ENCODE measurements at places on chromosomes 3 and 15.
A peak's percentile ranks its signal among the peaks of the same experiment; 100 is the strongest.

DNA sequence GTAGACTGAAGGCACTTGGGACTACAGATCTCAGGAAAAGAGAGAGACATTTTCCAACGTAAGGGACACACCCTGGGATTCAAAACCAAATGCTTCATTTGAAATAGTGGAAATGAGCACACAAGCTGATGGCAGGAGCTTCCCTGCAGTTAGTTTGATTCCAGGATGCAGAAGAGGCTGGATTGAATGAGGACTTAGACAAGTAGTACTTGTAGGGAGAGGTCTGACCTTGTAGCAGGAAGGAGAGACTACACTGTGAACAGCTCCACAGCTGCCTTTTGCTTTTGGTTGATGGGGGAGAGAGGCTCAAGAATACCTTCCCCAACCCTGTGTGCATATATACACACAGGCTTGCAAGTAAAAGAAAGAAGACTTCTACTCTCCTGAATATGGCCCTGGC, 51.5 kb downstream of the PDE8A start:
- DNase-seq: no peak

GRCh38 chr3:99499235-99500158, 138.9 kb upstream of the COL8A1 start:
- no peak for DNase-seq

DNA sequence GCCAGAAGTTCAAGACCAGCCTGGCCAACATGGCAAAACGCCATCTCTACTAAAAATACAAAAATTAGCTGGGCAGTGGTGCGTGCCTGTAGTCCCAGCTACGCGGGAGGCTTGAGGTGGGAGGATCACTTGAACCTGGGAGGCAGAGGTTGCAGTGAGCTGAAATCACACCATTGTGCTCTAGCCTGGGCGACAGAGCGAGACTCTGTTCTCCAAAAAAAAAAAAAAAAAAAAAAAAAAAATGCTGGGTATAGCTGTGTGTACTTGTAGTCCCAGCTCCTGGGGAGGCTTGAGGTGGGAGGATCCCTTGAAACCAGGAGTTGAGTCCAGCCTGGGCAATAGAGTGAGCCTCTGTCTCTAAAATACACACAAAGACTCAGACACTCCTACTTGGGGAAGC, 32.0 kb downstream of the PPP1R2 start:
- no peak for DNase-seq

DNA sequence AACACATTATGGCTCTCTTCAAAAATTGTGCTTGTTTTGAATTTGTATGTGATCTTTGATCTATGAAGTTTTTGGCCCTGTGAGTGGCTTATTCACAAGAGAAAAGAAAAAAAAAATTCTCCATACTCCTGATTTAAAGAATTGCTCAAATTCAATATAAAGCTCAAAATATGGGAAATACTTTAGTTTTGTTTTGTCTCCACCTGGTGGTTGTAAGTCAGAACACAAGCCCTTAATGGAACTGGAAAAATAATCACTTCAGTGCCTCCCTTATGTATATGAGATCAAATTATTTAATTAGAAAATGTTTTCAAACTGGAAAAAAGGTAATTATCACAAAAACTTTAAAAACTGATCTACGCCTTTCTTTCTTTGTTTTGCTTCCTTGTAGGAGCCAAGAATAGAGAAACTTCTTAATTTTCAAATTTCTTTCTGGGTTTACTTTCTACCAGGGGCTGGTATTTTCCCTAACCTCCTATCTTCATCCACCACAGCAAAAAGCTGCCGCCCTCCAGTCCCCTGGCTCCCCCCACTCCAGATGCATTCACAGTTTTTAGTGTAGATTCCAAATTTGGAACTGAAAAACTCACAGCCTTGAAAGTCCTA, 50.6 kb downstream of the SERP1 start:
- DNase-seq: no peak

DNA sequence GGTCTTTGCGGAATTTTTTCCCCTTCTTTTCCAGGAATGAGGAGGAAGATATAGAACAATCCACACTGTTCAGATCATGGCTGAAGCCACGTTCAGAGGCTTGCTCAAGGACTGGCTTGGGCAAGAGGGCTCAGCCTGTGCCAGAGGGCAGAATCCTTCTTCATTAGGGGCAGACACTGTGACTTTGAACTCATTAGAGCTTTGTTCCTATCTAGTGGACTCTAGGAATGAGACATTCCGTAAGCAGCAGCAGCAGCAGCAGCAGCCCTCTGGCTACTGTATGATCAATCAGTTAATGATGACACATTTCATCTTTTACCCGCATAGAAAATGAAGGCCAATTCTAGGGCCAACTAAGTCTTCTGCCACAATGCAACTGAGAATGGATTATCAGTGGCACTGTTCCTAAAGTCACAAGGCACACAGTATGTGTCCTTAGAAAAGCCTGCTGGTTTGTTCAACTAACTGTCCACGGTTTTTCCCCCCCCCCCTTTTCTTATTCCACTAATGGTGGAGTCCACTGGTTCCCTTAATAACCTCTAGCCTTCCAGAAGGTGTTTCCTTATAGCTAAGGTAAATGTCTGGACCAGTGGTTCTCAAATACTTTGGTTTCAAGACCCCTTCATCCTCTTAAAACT, 1.7 kb upstream of the RAB8B start:
- no peak for DNase-seq

DNA sequence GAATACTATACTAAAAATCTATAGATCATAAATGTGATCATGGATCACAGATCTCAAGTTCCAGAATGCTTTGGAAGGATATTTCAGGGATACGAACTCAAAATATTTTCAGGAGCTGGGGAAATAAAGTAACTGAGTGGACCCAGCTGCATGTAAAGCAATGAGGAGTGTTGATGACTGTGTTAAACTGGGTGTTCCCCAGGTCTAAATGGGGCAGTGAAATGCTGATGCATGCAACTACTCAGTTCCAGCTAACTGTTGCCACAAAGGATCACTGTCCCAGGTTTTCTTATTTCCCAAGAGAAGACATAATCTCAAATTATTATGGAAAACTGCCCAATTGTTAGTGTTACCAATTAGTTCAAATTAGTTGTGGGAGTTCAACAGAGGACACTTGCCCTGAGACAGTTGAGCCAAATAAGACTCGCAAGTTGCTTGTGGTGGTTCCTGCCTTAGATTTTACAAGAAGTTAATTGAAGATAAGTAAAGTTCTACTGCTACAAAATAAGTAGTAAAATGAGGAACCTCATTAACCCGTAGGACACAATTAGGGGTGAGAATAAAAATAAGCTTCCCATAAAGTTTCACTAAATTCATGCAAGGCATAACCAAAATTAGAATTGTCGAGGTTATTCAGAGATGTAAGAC, 66.3 kb upstream of the IL12A start:
- no peak for DNase-seq

DNA sequence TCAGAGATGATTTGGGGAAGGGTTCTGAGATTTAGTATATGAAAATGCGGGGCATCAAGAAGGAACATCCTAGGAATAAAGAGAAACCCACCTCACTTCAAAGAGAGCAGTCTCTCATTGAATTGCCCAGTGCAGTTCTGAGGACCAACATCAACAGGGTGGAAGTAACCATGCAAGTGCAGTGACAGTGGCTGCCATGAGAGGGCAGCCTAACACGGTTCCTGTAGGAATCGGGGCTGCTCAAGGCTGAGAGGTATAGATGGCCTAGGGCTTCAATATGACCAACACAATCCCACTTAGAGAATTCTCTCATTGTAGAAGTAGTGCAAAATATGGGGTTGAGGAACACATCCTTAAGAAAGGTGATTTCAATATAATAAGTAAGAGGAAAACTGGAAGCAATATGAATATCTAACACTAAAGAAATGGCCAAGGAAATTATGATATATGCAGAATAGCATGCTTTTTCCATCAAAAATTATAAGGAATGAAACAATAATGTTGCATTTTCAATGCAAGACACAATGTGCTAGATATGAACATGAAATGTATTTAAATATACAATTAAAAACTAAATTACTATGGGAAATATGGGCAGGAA, 51.1 kb upstream of the ARRDC4 start:
- peak; percentile 38 for DNase-seq

DNA sequence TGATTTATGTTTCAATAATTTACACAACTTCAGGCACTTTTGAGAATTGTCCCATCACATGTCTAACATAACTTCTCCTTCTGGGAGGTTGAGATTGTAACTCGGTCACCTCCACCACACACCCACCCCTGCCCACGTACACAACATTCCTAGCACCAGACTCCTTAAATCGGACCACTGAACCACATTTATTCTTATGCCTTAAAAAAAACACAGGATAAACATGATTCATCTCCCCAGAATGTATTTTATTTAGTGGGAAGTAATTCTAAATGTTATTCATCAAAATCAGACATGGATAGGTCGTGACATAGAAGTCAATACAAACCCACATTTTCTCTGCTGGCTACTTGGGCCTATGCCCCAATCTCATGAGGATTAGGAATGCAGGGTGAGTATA, 3.0 kb downstream of the SNTN start:
- no peak for DNase-seq

DNA sequence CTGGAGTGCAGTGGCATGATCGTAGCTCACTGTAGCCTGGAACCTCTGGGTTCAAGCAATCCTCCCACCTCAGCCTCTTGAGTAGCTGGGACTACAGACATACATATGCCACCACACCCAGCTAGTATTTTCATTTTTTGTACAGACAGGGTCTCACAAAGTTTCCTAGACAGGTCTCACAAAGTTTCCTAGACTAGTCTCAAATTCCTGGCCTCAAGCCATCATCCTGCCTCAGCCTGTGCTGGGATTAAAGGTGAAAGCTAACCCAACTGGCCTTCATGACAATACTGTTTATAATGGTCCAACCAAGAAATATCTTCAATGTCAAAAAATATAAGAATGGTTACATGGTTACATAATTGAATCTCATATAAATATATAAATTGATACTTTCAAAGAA, 24.0 kb downstream of the GPR176 start:
- DNase-seq: no peak

GRCh38 chr3:14077310-14077709, 47.4 kb downstream of the CHCHD4 start:
- DNase-seq: no peak

DNA sequence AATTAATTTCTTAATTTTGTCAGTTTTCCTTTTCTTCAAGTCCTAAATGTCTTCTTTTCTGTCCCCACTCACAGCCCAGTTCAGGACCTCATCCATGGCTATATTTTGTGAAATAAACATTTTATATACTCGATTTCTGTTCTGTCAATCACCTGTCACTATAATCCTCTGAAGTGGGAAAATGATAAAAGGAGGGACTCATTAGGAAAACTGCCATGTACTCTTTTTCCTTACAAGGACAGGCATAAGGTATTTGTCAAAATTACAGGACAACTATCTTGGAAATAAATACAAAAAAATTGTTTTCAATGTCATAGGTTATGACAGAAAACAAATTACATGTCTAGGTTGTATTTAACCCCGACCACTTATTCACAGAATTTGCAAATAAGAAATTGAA, 240.1 kb upstream of the CBLB start:
- DNase-seq: no peak

GRCh38 chr3:156424758-156425157, 130.2 kb downstream of the SSR3 start:
- no peak for DNase-seq

DNA sequence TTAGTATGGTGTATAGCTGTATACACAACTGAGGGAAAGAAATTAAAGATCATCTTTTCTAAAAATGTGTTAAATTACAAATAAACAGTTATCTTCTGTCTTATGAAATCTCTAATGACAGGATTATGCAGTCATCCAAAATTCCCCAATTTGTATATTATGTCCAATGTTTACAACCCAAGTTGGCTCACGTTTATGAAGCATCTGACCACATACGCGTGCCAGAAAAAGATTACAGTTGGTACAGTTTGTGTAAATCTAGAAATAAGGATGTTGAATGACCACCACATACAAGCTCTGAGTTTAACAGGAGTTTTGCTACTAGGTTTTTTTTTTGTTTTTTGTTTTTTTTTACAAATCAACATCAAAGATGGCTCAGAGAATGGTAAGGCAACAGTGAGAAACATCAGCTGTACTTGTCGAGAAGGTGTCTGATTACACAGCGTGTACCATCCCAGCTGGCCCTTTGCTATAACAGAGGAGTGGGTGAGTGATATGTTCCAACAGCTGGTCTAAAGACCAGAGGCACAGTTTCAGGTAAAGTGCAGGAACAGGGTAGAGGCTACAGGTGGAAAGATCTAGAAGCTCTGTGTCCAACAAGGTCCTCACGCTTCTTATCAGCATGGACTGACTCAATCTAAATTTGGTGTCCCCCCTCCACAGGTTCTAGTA, 47.1 kb downstream of the USF3 start:
- DNase-seq: no peak

- no peak for DNase-seq
Measured at GRCh38 chr15:42144841-42145375, 11.5 kb downstream of the PLA2G4F start.

GRCh38 chr3:40720863-40721262, 196.1 kb downstream of the ZNF621 start:
- no peak for DNase-seq
